Fibroblast of skin of right quadriceps (primary cell): ENCODE measurements at places on chromosomes 16 and 17.

DNA sequence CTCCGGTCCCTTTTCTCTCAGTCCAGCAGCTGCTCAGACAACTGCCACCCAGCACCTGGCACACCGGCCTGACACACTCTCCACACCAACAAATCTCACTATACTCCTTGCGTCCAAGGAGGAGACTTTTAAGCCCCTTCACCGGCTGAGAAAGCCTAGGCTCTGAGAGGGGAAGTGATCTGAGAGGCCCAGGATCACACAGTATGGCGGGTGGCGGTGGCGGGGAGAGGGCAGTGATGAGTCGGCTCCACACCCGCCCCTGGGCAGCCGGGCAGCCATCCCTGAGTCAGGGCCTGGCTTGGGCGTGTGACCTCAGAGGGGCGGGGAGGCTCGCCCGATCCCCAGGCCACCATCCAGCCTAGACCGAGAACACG is 569 bp downstream of the FLII start:
- DNase-seq: peak; percentile 20

- peak; percentile 94 for DNase-seq
Measured at GRCh38 chr17:39404542-39405378, 3.3 kb upstream of the FBXL20 start.

GRCh38 chr17:73960469-73960868 is 243.0 kb upstream of the RPL38 start:
- DNase-seq: no peak

DNA sequence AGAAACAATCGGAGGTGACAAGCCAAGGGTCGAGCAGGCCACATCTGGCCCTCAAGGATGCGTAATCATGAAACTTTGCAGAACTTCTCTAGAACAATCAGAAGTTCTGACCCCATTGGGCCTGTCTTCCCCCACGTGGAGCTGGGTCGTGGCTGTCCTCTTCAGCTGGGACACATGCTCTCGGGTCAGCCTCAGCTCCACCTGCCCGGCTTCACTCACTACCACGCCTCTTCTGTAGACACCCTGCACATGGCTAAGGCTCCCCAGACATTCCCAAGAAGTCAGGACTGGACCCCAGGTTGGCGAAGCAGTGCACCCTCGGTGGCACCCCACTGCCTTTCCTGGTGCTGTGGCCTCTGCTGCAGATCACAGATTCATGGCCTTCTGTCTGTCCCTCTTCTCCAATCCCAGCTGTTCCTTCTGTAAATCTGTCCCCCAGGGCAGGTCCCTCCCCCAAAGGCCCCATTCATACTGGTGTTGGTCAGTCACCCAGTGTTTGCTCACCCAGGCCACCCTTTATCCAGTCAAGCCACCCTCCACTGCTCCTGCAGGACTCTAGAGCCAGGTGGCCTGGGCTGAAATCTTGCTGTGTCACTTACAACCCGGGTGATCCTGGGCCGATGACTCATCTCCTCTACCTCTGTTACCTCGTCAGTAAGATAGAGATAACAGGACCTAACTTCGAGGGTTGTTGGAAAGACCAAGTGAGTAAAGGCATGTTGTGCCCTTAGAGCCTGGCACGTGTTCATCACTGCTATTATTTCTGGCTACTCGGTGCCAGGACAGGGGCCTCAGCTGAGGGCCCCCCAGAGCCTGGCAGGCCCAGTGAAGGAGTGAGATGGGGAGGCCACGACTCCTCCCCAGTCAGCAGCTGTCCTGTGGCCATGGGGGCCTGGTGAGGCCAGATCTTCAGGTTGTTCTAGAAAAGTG is 1.4 kb upstream of the SLC5A11 start:
- DNase-seq: no peak

GRCh38 chr16:31179219-31179746 is 656 bp upstream of the FUS start:
- DNase-seq: no peak

GRCh38 chr17:63035695-63036094 is 69.7 kb downstream of the TANC2 start:
- DNase-seq: peak; percentile 57

DNA sequence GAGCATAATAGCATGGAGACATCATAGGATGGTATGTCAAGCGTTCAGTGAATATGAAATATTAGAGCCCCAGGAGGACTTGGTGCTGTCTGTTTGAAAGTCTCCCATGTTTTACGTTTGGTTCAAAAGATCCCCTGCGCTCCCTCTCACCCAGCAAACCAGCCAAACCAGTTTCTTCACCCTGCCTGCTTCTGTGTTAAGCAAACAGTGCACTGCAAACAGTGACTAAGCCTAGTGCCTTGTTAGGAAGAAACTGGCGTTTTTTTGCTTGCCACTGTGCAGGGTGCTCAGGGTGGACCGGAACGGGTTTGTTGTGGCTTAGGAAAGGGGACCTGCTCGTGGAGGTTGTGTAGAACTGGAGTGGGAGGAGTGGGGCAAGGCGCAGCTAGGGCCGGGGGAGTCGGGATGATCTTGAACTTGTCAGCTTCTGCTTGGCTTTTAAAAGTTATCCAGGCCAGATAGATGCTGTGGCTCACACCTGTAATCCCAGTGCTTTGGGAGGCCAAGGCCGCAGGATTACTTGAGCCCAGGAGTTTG is 7.7 kb downstream of the CDH1 start:
- DNase-seq: no peak

GRCh38 chr17:16622540-16623277 is 30.9 kb downstream of the ZNF624 start:
- no peak for DNase-seq

DNA sequence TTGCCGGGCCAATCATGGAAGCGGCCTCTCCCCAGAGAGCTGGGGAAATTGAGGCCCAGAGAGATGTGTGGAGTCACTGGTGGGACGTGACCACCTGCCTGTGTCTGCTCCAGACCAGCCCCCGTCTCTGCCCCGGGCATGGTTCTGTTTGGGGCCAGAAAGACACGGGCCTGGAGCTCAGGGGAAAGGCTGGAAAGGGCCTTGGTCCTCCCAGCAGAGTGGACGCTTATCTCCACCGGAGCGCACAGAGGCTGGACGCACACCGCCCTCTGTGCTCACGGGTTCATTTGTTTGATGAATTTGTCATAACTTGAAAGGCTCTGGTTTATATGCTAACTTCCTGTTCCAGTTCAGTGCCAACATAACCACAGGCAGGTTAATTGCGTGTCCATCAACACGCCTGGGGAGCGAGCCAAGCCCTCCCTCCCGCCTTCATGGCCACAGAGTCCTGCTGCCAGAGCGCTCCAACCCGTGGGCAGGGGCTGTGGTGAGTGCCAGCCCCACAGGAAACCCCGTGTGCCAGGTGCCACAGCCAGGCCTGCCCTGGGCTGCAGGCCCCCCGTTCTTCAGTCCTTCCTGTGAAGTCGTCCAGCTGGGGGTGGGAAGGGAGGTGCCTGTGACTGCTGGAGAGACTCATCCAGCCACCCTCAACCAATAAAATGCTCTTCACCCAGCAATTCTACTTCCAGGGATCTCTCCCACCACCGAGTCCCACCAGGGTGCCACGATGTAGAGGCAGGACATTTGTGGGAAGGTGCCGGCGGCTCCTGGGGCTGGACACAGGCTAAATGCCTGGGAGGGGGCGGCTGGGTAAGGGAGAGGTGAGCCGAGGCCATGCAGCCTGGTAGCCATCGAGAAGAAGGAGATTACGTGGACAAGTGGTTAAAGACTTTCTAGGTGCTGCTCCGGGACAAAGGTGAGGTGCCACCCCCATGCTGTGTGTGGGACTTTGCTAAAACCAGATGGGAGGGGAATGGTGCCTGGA is 29.4 kb upstream of the BAHCC1 start:
- DNase-seq: no peak

- DNase-seq: peak; percentile 19
Measured at GRCh38 chr17:33192951-33193911, 99.9 kb downstream of the ASIC2 start.

GRCh38 chr17:79630821-79631639 is 20.2 kb upstream of the RBFOX3 start:
- no peak for DNase-seq

DNA sequence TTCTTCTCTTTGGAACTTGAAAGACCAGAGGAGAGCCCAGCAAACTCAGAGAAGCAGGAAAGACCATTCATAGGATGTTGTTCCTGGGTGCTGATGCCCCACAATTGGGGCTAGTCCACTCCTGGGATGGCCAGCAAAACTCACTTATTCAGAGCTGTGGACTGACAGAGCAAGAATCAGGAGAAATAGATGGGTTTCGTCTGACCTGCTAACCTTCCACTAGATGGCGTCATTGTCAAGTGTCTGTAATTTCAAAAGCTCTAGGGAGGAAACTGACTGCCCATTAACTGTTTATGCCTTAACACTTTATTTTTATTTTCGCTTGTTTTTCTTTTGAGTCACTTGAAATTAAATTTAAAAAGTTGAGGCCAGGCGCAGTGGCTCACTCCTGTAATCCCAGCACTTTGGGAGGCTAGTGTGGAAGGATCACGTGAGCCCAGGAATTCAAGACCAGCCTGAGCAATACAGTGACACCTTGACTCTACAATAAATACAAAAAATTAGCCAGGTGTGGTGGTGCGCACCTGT is 28.7 kb upstream of the MILR1 start:
- peak; percentile 79 for DNase-seq

DNA sequence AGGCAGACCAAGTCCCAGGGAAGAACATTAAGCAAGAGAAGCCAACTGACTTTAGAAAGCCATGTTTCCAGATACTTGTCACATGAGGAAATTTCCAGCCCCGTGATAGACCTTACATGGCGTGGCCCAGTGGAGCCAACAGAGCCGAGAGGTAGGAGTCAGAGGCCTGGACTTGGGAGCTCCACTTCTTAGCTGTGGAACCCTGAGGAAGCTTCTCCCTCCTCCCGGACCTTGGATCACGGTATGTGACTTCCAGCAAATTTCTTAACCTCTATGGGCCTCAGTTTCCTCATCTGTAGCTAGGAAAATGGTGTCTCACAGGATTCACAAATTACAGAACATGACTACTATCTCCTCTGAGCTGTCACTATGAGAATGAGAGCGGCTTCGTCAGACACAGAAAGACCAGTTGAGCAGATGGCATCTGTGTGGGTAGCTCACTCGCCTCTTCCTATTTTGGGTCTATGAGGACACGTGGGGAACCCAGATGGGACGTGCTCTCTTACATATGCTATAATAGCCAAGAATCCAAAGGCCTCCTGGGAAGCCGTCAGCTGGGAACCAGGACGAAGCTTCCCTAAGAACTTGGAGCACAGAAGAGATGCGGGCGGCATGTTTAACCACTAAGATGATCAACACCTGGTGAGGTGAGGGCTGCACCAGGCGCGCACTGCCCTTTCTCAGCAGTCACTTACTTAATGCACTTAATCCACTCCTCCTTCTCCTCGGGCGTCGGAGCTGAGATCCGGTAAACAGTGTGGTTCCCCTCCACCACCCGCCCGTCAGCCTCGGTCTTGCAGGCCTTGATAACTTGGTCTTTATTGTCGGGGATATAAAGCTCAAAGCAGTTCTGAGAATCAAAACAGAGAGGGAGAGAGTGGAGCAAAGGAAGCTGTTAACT is 102.3 kb downstream of the CYTH1 start:
- no peak for DNase-seq

- DNase-seq: no peak
Measured at GRCh38 chr16:15608398-15609285, 34.3 kb downstream of the MARF1 start.

DNA sequence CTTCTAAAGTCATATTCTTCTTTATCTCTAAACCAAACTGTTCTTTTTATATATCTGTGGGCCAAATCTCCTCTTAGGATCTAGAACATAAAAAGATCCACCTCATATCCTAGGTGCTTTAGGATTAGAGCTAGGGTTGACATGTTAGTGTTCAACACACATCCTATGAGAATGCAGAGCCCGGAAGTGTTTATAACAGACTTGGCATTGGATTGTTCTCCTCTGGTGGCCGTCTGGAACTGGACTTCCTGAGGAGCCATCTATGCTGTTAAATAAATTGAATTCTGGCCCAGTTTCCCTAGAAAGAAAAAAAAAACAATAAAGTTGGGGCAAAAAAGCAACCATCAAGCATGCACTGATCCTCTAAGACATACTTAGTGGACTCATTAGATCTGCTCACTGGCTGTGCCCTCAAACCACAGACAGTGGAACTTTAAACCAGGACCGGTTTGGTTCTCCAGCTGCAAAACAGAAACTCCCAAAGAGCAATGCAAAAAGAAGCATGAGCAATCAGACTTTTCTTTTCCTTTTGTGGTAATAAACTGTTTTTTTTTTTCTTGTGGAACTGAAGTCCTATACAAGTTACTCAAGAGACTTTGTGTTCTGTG is 182.5 kb downstream of the ZNF18 start:
- DNase-seq: no peak

GRCh38 chr16:79265196-79265595 is 335.3 kb downstream of the MAF start:
- DNase-seq: no peak

DNA sequence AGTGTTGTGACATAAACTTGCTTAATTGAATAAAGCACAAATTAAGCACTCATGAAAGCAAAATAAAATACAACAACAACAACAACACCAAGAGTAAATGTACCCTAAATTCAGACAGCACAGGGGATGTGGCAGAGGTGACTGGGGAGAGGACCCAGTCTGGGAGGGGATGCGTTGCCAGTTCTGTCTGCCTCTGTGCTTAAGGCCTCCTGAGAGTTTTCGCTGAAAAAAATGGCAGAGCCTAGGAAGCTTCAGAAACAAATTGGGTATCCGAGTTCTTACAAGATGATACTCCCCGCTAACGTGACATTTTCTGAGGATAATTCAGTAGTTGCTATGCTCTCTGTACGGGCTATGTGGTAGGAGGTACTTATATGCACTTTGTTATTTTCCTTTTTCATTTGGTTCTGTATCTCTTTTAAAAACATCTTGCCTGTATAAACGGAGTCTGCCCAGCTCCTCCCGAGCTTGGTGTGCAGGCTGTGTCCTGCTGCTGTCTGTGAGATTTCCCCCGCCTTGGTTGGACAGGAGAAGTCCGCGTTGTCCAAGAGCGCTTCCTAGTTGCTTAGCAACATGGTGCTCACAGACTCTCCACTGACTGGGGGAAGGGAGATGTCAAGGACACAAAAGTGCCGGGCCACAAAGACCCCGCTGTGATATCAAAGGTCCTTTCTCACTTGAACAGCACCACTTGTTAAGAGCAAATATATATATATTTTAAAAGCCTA is 134.2 kb upstream of the CPHXL start:
- DNase-seq: no peak

- DNase-seq: no peak
Measured at GRCh38 chr17:39213852-39214251, 11.9 kb downstream of the STAC2 start.

DNA sequence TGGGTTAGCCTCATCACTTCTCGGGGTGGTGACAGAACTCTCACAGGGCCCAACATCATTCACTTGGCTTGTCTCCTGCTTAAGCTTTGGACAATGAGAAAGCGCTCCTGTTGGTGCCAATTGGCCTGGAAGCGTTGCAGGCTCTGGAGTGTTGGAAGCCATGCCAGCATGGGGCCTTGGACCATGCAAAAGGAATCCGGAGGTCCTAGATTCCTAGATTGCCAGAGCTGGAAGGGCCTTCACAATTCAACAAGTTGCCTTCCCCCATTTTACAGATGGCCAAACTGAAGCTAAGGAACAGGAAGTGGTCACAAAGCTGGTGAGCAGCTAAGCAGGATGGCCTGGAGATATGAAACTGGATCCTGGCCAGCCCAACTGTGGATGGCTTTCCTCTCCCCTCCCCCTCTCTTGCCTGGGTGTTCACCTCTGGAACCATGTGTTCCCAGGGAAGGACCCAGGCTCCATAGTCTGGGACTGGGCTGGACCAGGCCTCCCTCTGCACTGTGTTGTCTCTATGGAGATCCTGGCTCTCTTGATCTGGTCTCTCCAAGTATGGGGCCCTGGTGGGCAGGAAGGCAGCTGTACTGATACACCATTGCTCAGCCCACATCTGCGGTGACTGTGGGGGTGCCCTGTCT is 6.0 kb upstream of the IGFBP4 start:
- DNase-seq: peak; percentile 40

- no peak for DNase-seq
Measured at GRCh38 chr16:1911467-1912214, 6.6 kb downstream of the HS3ST6 start.

- DNase-seq: no peak
Measured at GRCh38 chr17:19937522-19937921, 40.1 kb downstream of the AKAP10 start.
